Cerebellar nuclear complex (tissue), 1 donor: ENCODE measurements at places on chromosomes 7 and 10.

GRCh38 chr7:46864716-46865115 is 717.2 kb downstream of the TNS3 start:
- no peak for DNase-seq

- no peak for DNase-seq
These were observed 85.9 kb upstream of the MKI67 start for GRCh38 chr10:128211953-128212727.

DNA sequence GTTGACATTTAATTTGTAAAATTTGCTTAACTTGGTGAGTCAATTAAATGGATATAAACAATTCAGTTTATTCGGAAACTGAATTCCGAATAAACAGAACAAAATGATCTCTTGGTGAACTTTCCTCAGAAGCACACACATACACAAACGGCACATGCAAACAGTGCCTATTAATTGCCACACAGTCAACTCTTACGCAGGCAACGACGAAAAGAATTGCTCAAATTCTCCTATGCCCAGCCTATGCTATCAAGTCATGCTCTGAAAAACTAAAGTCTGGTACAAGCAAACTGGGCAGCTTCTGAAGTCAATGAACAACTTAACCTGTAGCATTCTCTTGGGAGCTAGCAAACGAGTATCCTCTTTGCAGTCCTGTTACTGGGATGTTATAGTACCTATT is 38.8 kb upstream of the ASL start:
- DNase-seq, result no peak

DNA sequence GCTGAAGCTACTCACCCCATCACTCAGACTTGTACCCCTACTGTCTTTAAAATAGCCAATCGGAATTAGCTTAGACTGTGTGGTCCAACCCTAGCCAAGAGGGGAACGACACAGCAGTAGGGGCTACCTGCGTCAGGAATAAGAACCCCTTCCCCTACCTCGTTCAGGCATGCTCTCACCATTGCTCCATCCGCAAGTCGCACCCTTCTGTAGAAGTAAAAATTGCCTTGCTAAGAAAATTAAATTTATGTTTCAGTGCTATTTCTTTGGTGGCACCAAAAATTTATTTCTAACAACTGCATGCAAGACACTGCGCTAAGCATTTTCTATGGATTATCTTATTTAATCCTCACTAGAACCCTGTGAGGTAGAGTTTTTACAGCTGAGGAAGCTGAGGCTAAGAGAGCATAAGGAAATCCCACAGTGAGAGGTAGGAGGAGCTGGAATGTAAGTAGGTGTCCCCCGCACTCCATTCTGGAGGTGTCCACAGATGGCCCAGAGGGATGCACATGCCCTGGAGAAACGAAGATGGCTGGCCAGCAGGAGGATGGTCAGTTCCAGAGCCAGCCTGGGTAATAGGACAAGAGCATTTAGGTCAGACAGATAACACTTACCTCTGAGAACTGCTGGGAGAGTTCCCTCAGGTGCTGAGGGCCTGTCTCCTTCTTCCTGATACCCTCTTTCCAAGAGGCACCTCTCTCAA is 15.3 kb upstream of the CACUL1 start:
- DNase-seq, result no peak

GRCh38 chr10:98012644-98013043 is 17.8 kb downstream of the CRTAC1 start:
- no peak for DNase-seq

GRCh38 chr10:127259347-127259746 is 63.0 kb upstream of the INSYN2A start:
- no peak for DNase-seq
